ENCODE measurements at places on chromosomes 3 and 15. TPM values are rescaled to one million over a fixed set of nuclear protein-coding genes. Genes with fewer than 3 reads are reported as not detected.

GRCh38 chr3:42906070-42906847 lies at the start of gene ZNF662:
TSS of gene ZNF662 (plus strand) at chr3:42906142. CDS start at chr3:42908115, 1,973 bp downstream.
- peaks cover 11% of the 10 kb centered on the region for H3K36me3 ChIP-seq
- H3K27ac ChIP-seq, result peak within 1 kb of the TSS; percentile 68
- no peaks in the 10 kb centered on the region for H3K27me3 ChIP-seq
- peak; percentile 68 for DNase-seq
- H3K4me3 ChIP-seq, result peak within 1 kb of the TSS; percentile 53
- peaks cover 6% of the 10 kb centered on the region for H3K4me1 ChIP-seq

GRCh38 chr15:38920966-38921365 lies 356.4 kb upstream of the RASGRP1 start:
- no peak overlapping the region for H3K4me3 ChIP-seq
- no peak overlapping the region for H3K27ac ChIP-seq
- no peaks in the 10 kb centered on the region for H3K36me3 ChIP-seq
- DNase-seq, result no peak

DNA sequence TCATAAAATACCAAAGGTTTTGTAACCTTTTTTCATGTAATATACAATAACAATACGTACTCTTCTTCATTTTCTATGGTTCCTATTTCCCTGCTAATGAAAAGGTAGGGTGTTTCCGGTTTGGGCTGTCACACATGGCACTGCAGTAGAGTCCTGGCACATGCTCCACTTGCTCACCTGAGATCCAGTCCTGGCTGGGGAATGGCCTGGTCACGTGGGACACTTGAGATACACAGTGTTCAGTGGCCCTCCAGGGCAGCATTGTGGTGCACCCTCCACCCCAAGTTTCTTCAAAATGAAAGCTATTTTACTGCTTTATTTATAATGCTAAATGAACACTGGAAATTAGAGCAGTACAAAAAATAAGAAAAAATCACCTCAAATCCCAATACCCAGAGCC lies 23.2 kb downstream of the MRPS25 start:
- H3K4me1 ChIP-seq, result peaks cover 2% of the 10 kb centered on the region
- no peak overlapping the region for H3K27ac ChIP-seq
- no peaks in the 10 kb centered on the region for H3K27me3 ChIP-seq
- H3K36me3 ChIP-seq, result peaks cover 26% of the 10 kb centered on the region

The CACNA1D gene
- total RNA-seq, result 36.9 TPM

- no peaks in the 10 kb centered on the region for H3K27me3 ChIP-seq
- DNase-seq, result peak; percentile 26
- no peak overlapping the region for H3K4me3 ChIP-seq
- H3K27ac ChIP-seq, result no peak overlapping the region
These were observed 123.3 kb upstream of the BFSP2 start for GRCh38 chr3:133276594-133276993.

The DPH6 gene
- 55.1 TPM for total RNA-seq

The PPP1R14D gene
- total RNA-seq, result not detected

- no peak overlapping the region for H3K4me3 ChIP-seq
- no peaks in the 10 kb centered on the region for H3K4me1 ChIP-seq
- no peak for DNase-seq
- H3K27me3 ChIP-seq, result no peaks in the 10 kb centered on the region
These were observed 218.5 kb upstream of the CMC1 start for GRCh38 chr3:28022916-28023315.

The RFT1 gene
- total RNA-seq, result 21.3 TPM

The GRAMD1C gene
- total RNA-seq, result 12.9 TPM

- H3K4me3 ChIP-seq, result no peak overlapping the region
- H3K36me3 ChIP-seq, result no peaks in the 10 kb centered on the region
- H3K27ac ChIP-seq, result no peak overlapping the region
These were observed 138.4 kb upstream of the LMCD1 start for GRCh38 chr3:8363200-8363599.

The CSTA gene
- 16.9 TPM for total RNA-seq

DNA sequence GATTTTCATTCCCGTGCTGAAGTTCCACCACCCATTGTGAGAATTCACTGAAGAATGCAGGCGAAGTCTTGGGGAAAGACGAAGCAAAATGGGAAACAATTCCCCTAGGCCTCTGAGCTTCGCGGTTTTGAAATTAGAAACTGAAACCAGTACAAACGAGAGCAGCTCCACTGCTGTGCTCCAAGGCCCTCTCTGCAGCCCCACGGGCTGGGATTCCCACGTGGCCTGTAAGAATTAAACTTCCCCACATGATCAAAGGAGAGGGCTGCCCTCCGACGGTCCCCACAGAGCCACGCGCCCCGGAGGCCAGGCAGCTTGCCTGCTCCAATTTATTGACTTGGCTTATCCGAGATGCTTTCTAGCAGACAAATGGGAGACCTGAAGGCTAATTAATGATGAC lies 144.0 kb downstream of the GREM1 start:
- H3K4me1 ChIP-seq, result no peaks in the 10 kb centered on the region
- no peak overlapping the region for H3K4me3 ChIP-seq
- no peaks in the 10 kb centered on the region for H3K27me3 ChIP-seq

DNA sequence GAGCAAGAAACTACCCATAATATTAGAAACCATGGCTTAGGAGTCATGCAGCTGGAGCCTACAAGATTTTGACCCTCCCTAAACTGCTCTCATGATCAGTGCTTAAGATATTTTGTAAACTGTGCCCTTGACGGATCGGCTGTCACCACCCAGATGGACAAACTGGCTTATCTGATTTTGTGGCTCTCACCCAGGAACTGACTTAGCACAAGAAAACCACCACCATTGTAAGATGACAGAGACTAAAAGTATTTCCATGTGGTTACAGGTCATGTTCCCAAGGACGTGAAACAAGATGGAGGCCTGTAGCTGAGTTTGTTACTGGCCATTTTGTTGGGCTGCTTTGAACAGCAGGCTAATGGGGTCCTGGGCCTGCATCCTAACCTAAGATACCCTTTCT lies 940.9 kb downstream of the OTOL1 start:
- no peak for DNase-seq
- H3K27me3 ChIP-seq, result no peaks in the 10 kb centered on the region
- no peaks in the 10 kb centered on the region for H3K4me1 ChIP-seq
- H3K4me3 ChIP-seq, result no peak overlapping the region
- no peak overlapping the region for H3K27ac ChIP-seq
- H3K36me3 ChIP-seq, result no peaks in the 10 kb centered on the region

DNA sequence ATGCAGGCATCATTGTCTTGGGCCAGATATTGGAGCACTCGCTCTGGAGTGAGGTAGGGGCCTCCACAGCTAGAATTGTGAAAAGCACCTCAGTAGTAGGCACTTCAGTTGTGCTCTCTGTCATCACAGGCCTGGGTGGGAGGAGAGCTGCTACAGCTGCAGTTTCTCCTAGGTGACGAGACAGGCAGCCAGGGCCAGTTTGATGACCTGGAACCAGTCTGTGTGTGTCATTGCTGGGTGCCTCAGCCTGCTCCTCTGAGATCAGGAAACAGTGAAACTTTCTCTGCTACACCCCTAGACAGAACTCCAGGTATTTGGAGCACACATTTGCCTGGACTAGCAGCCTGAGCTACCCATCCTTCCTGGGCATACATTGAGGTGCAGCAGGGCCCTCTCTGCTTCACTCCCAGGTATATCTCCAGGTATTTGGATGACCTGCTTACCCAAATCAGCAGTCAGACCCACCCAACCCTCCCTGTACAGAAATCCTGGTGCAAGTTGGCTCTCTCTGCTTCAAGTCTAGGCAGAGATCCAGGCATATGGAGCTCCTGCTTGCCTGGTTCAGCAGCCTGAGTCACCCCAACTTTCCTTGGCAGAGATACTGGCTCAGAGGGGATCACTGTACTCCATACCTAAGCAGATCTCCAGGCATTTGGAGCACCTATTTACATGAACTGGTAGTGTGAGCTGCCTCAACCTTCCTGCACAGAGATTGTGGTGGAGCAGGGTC lies 54.3 kb upstream of the SGO1 start:
- no peaks in the 10 kb centered on the region for H3K27me3 ChIP-seq
- H3K27ac ChIP-seq, result no peak overlapping the region
- no peaks in the 10 kb centered on the region for H3K36me3 ChIP-seq
- no peak overlapping the region for H3K4me3 ChIP-seq
- no peaks in the 10 kb centered on the region for H3K4me1 ChIP-seq

The CP gene
- total RNA-seq, result 89.8 TPM

The KLF15 gene
- total RNA-seq, result 31.1 TPM

GRCh38 chr3:169103951-169104941 lies 559.3 kb downstream of the MECOM start:
- peaks cover 1% of the 10 kb centered on the region for H3K4me1 ChIP-seq
- H3K36me3 ChIP-seq, result peaks cover 6% of the 10 kb centered on the region
- no peaks in the 10 kb centered on the region for H3K27me3 ChIP-seq
- no peak overlapping the region for H3K27ac ChIP-seq
- DNase-seq, result peak; percentile 68

DNA sequence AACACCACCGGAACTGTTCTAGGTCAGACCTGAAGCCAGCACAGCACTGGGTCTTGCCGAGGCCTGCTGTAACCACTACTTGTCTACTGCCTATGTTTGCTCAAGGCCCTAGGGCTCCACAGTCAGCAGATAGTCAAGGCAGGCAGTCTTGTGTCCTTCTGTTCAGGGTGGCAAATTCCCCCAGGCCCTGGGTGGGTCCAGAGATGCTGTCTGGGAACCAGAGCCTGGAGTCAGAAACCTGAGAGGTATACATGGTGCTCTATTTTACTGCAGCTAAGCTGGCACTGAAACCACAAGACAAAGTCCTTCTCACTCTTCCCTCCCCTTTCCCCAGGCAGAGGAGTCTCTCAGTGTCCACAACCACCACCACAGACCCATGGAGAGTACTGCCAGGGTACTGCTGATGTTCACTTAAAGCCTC lies 89.9 kb downstream of the BBX start:
- H3K27ac ChIP-seq, result no peak overlapping the region
- no peak for DNase-seq
- H3K4me1 ChIP-seq, result no peaks in the 10 kb centered on the region

DNA sequence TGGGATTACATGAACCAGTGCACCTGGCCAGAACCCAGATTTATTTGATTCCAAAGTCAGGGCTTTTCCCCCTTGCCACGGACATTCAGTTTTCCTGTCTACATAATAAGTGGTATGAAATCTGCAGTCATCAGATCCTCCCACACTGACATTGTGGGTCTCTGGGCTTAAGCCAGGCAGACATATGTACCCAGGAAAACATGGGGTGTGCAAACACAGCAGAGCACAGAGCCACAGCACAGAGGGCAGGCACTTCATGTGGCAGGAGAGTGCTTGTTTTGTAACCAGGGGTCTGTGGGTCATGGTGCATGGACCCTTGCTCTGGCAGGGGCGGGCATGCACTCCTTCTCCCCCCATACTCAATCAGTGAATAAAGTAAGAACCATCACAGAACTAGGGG lies 6.1 kb upstream of the ABTB1 start:
- no peak for DNase-seq
- peaks cover 2% of the 10 kb centered on the region for H3K4me1 ChIP-seq
- no peak overlapping the region for H3K27ac ChIP-seq
- H3K27me3 ChIP-seq, result no peaks in the 10 kb centered on the region
- no peaks in the 10 kb centered on the region for H3K36me3 ChIP-seq
- no peak overlapping the region for H3K4me3 ChIP-seq

GRCh38 chr3:124587053-124587408 lies 143.2 kb upstream of the UMPS start:
- H3K4me1 ChIP-seq, result no peaks in the 10 kb centered on the region
- H3K4me3 ChIP-seq, result no peak overlapping the region
- H3K36me3 ChIP-seq, result no peaks in the 10 kb centered on the region
- no peaks in the 10 kb centered on the region for H3K27me3 ChIP-seq
- no peak overlapping the region for H3K27ac ChIP-seq

The USP19 gene
- 63.1 TPM for total RNA-seq

- no peak for DNase-seq
- no peaks in the 10 kb centered on the region for H3K27me3 ChIP-seq
- H3K4me1 ChIP-seq, result peaks cover 5% of the 10 kb centered on the region
These were observed 2.7 kb downstream of the BOC start for GRCh38 chr3:113213896-113214587.

The FANCD2OS gene
- total RNA-seq, result not detected

GRCh38 chr3:179234199-179234598 lies 16.7 kb downstream of the KCNMB3 start:
- DNase-seq, result no peak
- H3K4me1 ChIP-seq, result no peaks in the 10 kb centered on the region
- H3K36me3 ChIP-seq, result peaks cover 14% of the 10 kb centered on the region

DNA sequence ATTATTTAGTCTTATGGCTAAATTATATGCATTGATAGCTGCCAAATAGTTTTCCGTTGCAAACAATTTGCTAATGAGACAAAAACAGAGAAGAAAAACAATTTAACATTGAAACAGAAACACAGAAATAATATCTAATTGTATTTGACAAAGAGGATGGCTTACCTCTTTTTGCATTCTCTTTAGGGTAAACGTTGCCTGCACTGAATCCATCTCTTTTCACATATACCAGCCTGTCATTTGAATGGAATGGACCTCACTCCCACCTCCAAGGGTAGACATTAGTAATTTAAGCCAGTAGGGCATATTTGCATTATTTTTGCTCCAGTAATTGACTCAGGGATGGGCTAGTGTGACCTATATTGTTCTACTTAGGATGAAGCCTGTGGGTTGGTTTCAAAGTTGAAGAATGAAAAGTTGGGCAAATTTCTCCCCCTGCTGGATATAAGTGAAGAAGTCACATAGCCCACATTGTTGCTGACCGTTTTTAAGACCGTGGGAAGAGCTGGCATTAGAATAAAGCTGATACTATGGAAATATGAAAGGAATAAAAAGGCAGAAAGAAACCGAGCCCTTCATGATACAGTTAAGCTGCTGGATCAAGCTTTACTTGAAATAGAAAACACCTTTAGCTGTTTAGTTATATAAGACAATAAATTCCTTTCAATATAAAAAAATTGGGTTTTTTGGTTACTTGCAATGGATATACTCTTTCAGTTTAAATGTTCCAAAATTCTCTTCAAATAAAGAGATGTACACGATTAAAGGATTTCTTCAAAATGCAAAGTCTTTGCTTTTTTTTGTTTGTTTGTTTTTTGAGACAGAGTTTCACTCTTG lies 26.9 kb downstream of the PIERCE2 start:
- no peaks in the 10 kb centered on the region for H3K36me3 ChIP-seq
- no peaks in the 10 kb centered on the region for H3K27me3 ChIP-seq
- no peaks in the 10 kb centered on the region for H3K4me1 ChIP-seq
- H3K4me3 ChIP-seq, result no peak overlapping the region
- no peak for DNase-seq
- no peak overlapping the region for H3K27ac ChIP-seq

The CLEC3B gene
- 52.3 TPM for total RNA-seq

DNA sequence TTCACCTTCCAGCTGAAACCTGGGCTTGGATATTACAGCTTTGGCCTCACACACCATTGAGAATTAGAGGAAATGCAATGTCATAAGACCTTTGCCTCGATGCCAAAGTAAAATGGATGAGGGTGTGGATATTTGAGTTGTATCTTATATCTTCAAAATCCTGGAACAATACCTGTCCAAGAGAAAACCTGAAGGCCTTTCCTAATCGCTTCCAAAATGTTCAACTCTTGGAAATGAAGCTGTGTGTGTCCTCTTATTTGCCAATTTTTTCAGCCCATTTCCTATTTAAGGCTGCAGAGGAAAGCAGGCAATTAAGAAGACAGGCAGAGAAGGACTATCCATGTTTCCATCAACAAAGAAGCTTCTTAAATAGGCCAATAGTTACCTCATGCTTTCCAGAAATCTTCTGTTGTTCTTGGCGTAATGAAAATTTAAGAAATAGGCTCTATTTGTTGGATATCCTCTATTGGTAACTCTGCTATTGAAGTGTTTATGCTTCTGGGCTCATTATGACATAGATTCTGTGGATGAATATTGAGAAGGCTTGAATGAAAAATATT lies 99.5 kb upstream of the ZBTB20 start:
- no peaks in the 10 kb centered on the region for H3K27me3 ChIP-seq
- H3K4me3 ChIP-seq, result no peak overlapping the region
- H3K27ac ChIP-seq, result peak overlapping the region; percentile 9
- H3K4me1 ChIP-seq, result no peaks in the 10 kb centered on the region
- no peaks in the 10 kb centered on the region for H3K36me3 ChIP-seq
- DNase-seq, result no peak

Measured in lung (tissue), 17 donors.